ENCODE measurements at places on chromosomes 12 and 14.

GRCh38 chr14:35286707-35287106, 5.5 kb upstream of the PSMA6 start:
- no peak for DNase-seq

DNA sequence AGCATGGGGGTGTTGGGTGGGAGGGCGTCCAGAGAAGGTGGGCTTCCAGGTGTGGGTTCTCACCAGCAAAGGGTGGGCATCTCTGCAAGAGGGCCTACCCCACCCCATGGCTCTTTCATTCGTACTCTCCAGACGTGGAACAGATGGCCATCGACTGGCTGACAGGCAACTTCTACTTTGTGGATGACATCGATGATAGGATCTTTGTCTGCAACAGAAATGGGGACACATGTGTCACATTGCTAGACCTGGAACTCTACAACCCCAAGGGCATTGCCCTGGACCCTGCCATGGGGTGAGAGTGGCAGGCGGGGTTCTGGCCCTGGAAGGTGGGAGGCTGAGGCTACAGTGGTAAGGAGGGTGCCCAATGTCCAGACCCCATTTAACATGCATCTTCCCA, 6.7 kb upstream of the LRP1-AS start:
- DNase-seq, result no peak

DNA sequence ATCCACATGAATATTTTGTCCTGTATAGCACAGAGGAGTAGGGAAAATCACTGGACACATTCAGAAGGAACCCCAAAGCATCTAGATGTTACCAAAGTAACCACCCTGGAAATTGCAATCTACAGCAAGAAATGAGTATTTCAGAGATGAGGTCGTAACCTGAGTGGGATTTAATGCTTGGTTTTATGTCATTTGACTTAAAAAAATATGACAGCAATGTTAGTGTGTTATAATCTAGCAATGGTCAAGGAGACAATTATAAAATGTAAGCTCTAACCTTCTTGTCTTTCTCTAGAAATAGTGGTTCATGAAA, 256.6 kb downstream of the NAV3 start:
- no peak for DNase-seq

DNA sequence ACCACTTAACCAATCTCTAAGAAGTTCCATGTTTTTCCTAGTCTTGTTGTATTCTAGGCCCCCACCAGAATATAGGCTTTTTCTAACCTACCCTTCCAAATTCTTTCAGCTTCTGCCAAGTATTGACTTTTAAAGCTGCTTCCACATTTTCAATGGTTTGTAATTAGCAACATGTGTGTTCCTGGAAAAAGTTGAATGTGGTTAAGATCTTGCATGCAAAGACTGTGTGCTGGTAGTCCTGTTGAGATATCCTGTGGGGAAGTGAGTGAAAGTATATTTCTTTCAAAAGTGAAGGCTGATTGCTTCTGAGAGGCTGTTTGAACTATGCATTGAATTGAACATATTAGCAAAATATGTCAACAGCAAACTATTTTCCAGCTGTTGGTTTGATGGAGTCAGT, 646 bp upstream of the OR6C4 start:
- no peak for DNase-seq

- peak; percentile 56 for DNase-seq
These were observed 158.2 kb upstream of the C14orf180 start for GRCh38 chr14:104421401-104421821.

DNA sequence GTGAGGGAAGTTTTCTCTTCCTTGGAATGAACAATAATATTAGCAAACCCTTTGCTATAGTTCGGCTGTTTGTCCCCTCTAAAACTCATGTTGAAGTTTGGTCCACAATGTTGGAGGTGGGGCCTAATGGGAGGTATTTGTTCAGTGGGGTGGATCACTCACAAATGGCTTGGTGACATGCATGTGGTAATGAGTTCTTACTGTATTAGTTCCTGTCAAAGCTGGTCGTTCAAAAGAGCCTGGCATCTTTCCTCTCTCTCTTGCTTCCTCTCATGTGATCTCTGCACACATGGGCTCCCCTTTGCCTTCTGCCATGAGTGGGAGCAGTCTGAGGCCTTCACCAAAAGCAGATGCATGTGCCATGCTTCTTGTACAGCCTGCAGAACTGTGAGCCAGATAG, 13.1 kb upstream of the PPP4R4 start:
- no peak for DNase-seq

DNA sequence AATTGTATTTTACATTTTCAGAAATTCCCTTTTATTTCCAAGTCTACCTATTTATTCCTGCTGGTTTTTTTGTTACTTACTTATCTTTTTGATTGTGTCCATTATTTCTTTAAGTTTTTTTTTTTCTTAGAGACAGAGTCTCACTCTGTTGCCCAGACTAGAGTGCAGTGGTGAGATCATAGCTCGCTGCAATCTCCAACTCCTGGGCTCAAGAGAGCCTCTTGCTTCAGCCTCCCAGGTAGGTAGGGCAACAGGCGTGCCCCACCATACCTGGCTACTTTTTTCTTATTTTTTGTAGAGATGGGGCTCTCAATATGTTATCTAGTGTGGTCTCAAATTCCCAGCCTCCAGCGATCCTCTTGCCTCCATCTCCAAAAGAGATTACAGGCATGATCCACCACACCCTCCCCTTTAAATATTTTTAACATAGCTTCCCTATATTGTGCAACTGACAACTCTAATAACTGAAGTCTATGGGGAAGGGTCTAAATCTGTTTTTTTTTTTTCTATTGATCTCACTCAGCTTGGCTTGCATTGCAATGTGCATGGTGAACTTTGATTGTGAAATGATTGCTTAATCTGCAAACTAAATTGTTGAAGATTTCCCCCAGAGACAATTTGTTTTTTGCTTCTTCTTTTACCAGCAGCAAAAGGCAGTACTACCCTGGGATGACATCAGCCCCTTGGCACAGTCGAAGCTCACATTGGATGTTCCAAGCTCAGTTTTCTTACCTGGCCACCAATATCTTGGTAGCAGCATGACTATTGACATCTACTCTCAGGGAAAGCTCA, 25.7 kb upstream of the COCH start:
- DNase-seq, result no peak

DNA sequence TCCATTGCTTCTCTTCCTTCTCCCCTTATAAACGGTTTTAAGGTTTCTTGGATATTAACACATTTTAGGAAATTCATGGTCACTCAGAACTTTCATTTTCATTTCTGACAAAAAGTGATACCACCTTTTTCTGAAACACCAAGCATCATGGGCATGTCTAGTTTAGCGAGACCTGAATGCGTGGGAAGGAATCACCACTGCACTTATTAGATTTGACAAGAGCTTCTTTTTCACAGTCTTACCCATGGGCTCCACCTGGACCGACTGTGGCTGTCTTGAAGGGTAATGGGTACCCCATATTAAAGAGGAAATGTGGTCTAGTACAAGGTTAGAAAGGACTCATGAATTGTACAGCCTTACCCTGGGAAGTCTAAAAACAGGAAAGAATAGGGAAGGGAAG, 95.4 kb downstream of the KCNK10 start:
- no peak for DNase-seq

DNA sequence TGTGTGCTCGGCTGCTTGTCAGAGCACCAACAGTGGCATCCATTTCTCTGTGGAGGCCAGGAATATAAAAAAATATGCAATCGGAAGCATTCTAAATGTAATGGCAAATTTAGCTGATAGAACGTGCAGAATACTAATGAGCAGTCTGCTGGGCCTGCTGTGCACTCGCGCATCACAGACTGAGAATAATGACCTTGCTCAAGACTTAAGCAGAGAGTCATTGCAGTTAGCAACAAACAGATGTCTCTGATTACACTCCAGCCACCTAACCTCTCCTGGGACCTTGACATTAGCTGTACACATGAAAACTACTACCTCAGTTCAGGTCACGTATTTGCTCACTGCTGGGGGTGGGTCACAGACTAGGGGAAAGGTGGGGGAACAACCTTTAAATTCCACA, 269.2 kb upstream of the DAAM1 start:
- no peak for DNase-seq

GRCh38 chr12:124053851-124054250, 80.8 kb downstream of the ZNF664 start:
- no peak for DNase-seq

GRCh38 chr14:49853158-49853477, 530 bp upstream of the NEMF start:
- DNase-seq, result no peak

DNA sequence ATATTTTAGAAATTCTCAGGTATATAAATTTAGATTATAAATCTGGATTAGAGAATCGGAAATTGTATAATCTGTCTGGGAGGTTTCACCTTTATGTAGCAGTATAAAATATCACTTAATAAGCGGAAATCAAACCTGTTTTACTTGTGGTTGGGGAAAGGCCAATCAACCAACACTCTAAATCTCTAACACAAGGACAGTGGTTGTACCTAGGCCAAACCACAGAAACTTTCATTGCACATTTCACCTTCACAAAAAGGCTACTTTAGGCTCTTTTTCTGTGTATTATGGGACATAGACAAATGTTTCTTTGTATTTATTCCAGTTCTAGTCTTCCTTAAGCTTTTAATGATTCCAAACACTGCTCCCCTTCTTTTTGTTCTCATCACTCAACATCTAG, 19.8 kb downstream of the ERH start:
- no peak for DNase-seq

- peak; percentile 33 for DNase-seq
These were observed 1.7 kb downstream of the ACVRL1 start for GRCh38 chr12:51908876-51909592.

DNA sequence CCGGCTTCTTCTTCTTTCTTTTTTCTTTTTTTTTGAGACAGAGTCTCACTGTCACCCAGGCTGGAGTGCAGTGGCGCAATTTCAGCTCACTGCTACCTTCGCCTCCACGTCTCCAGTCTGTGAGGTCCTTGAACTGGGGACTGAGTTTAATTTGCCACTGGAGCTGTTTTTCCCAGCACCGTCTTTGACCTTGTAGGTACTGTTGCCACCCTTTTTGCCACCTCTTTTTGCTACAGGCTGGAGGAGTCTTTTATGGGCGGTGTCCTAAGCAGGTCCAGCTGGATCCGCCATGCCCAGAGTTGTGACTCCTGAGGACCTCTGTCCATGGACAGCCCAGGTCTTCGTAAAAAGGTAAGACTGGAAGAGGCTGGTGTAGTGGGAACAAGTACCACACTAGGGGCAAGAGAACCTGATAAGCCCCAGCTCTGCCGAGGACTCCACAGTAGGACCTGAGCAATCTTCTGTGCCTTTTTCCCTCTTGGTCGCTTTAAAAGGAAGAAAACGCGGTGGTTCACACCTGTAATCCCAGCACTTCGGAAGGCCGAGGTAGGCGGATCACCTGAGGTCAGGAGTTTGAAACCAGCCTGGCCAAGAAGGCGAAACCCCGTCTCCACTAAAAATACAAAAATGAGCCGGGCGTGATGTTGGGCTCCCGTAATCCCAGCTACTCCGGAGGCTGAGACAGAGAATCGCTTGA, 946 bp downstream of the RNU4-2 start:
- peak; percentile 78 for DNase-seq

GRCh38 chr14:72495668-72496067, 398.2 kb downstream of the DPF3 start:
- no peak for DNase-seq

- no peak for DNase-seq
These were observed 1434.3 kb upstream of the FLRT2 start for GRCh38 chr14:84095681-84096080.

GRCh38 chr12:71958056-71958455, 19.4 kb downstream of the TPH2 start:
- no peak for DNase-seq

GRCh38 chr12:58252914-58253313, 311.5 kb downstream of the ATP23 start:
- DNase-seq, result no peak

- DNase-seq, result no peak
These were observed 28.1 kb upstream of the SINHCAF start for GRCh38 chr12:31353750-31354708.

GRCh38 chr14:95322651-95323050, 2.9 kb upstream of the CLMN start:
- no peak for DNase-seq
